ENCODE measurements at places on chromosomes 5 and 9.

DNA sequence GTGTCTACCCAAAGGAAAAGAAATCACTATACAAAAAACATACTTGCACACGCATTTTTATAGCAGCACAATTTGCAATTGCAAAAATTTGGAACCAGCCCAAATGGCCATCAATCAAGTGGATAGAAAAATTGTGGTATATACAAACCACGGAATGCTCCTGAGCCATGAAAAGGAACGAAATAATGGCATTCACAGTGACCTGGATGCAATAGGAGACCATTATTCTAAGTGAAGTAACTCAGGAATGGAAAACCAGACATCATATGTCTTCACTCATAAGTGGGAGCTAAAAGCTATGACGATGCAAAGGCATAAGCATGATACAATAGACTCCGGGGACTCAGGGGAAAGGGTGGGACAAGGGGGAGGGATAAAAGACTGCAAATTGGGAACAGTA, 78.4 kb downstream of the ENC1 start:
- no peak for DNase-seq

DNA sequence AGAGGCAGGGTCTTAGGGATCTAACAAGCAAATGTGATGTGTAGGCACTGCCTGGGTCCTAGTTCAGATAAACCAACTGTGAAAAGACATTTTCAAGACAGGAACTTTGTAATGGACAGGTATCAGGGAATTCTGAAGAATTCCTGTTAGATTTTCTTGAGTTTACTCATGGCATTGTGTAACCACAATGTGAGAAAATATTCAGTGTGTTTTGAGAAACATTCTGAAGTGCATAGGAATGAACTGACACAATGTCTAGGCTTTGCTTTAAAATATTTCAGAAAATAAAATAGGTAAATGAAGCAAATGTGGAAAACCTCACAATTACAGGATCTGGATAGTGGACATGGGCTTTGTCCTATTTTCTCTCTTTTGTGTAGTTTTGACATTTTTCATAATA, 15.2 kb upstream of the AFAP1L1 start:
- DNase-seq: no peak

- no peak for DNase-seq
Observed at GRCh38 chr9:93677048-93677571, 100.7 kb downstream of the PHF2 start.

- peak; percentile 82 for DNase-seq
Observed at GRCh38 chr5:108747774-108748400, at the start of gene FER. Gene FER, plus strand, starts transcription at chr5:108747897. Its CDS starts 50,286 bp downstream, at chr5:108798183.

DNA sequence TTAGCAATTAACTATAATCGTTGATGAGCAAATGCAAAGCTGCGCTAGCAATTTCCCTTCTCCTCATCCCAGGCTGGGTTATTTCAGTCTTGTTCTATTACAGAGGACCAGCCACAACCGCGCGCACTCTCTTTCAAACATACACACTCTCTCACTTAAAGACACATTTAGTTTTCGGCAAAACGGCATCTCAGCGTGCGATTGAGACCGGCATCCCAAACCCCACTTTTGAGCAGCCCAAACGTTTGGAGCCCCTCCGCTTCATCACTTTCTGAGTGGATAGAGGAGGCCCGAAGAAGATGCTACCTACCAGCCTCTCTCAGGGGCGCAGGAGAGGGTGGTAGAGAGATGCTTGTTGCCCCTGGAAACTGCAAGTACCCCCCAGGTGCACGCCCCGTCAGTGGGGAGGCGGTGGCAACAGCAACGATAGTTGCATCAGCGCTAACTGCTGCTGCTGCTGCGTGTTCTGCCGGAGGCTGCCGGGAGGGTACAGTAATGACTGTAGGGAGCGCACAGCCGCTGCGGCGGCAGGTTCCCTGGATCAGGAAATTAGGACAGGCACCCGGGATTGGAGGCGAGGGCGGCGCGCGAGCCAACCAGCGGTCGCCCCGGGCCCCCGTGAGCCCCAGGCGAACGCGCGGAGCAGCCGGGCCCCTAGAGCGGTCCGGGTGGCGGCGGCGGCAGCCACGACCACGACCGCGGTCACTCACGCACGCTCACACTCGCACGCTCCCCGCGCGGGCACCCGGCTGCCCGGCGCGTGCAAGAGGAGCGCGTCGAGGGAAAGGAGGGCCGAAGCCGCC, 467 bp upstream of the VLDLR start:
- DNase-seq: no peak

DNA sequence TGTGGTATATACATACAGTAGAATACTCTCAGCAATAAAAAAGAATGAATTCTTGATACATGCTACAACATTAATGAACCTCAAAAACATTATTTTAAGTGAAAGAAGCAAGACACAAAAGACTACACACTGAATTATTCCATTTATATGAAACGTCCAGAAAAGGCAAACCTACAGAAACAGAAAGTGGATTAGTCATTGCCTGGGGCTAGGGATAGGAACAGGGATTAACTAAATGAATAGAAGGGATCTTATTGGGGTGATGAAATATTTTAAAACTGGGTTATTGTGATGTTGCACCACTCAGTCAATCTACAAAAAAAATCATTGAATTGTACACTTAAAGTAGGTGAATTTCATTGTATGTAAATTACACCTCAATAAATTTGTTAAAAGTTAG, 326.7 kb downstream of the PIK3R1 start:
- no peak for DNase-seq

DNA sequence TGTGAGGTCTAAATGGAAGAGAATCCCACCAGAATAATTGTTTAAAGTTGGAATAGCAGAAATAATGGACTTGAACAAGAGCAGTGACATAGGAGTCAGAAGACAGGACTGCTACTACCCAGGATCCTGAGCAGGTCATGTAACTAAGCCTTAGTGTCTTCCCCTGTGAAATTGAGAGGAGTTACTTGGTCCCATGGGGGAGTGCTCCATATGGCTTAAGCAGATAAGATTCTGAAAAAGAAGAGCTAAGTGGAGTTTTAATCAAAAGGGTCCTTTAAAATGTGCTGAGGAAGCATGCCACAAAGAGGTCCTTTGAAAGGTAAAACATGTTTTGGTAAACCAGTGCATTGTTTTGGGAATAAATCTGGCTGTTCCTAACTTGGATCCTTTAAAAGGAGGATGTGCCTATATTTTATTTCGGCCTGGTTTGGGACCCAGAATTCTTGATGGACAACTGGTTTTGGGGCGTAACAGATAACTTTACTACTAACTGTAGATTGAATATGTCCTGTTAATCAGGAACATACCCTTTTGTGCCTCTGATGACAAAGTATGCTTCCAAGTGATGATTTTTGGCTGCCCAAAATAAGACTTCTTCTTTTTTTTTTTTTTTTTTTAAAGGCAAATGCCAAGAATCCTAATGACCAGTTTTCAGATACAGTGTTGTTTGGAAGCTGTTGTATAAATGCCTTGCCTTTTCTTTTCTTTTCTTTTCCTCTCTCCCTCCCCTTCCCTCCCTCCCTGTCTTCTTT, 5.7 kb downstream of the RCL1 start:
- no peak for DNase-seq

GRCh38 chr5:3116366-3116765, 364.9 kb upstream of the IRX2 start:
- no peak for DNase-seq

DNA sequence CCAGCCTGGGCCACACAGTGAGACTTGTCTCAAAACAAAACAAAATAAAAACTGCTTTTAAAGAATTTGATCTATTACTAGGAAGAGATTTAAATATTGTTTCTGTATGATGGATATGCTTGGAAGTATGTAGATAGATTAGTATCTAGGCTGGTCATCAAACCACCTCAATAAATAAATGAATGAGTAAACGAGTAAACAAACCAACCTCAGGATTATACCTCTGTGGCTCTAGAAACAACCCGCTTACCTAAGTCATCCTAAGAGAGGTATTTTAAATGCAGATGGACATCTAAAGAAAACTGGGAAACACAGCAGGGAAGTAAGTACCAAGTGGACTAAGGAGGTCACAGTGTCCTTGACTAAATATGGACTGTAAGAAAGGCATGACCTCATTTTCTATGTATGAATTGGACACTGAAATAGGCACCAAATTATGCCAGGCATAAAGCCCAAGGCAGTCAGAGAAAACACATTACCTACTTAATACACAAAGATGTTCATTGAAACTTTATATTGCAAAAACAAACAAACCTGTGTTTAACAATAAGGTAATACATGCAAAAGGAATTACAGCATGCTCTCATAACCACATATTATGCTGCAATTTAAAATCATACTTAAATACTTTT, 7.3 kb downstream of the ANKH start:
- DNase-seq: no peak

DNA sequence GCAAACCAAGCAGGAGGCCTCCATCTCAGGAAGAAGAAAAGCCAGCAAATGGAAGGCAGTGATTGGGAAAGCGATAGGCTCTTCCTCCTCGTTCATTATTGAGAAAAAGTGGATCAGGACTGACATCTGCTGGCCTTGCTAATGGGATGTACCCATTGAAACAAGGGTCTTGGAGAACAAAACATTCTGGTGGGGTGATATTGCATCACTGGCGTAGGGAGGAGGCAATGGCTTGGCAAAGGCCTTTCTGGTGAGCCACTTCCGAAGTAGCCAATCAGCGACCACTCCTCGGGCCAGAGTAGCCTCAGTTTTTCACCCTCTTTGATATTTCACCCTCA, 86.7 kb upstream of the NFIB start:
- DNase-seq: no peak

GRCh38 chr5:18048449-18048848, 414.2 kb downstream of the TAF11L14 start:
- no peak for DNase-seq

DNA sequence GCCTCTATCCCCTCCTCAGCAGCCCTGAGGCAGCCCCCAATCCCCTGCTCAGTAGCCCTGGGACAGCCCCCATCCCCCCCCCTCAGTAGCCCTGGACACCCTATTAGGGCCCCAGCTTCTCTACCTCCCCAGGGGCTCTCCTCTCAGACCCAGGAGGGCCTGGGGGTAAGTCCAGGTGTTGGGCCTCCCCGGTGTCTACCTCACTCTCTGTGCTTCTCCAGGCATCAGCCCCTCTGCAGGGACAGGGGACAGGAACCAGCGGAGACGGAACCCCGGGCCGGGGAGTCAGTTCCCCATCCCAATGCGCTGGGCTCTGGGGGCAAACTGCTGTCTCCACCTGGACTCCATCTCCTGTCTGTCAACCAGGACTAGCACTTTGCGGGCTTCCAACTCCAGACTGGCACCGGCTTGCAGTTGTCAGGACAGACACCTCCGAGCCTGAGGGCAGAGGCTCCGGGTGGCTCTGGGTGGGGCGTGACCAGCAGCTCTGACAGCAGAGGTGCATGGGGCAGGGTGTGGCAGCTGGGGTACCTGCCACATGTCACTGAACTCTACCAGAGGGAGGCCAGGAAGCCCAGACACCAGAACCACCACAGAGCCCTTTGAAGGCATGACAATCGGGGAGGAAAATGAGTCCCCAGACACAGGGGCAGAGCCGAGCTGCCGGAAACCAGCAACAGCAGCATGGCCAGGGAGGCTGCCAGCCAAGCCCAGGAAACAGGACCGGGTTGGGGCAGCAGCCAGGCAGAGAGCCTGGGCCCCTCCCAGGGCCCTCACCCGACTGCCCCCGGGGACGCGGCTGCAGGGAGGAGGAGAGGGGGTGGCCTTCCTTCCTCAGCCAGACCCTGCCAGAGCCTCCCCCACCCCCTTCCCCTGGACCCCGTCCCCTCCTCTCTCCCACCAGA, 17.7 kb upstream of the UBAC1 start:
- DNase-seq: peak; percentile 56

- no peak for DNase-seq
Observed at GRCh38 chr9:70085241-70085640, 41.6 kb downstream of the MAMDC2 start.

DNA sequence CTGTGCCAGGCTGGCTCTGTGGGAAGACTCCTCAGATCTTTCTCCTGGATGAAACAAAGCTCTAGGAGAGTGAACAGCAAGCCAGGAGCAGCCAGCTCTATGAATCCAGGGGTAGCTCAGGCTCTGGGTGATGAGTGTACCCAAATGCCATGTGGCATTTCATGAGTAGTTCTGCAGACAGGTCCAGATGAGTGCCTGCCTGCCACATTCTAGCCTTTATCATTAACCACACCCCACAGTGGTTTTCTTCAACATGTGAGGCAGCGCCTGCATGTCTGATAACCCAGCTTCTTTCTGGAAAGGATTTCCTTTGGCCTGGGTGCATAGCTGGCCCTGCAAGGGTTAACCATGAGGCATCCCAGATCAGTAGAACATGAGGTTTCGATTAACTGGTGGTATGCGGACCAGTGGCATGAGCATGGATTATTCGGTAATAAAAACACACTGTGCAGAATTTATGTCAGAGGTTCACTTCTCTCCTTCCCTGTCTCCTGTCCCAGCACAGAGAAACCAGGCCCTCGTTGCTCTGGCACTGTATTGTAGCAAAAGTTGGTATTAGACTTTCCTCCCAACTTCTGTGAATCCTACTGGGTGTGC, 381.9 kb upstream of the ZNF462 start:
- no peak for DNase-seq

- DNase-seq: no peak
Observed at GRCh38 chr5:124036786-124037185, 524.8 kb downstream of the CSNK1G3 start.

DNA sequence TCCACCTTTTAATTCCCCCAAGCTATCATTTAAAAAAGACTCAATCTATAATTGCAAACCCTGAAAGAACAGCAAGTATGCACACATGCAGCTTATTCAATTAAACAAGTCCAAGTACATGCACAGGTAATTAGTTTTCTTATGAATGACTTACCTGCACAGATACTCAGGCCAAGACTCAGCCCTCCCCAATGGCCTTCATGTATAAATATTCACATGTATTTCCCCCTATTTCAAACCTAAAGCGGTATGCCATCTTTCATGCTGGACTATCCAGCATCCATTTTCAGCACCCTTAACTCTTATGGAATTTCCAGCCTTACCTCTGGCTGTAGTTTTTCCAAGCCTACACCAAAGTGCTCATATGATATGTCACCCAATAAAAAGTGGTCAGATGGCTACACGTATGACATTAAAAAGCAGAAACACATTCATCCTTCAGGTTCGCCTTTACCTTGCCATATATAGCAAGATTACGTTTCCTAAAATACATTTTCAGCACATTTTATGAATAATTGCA, 205.5 kb downstream of the MEF2C start:
- DNase-seq: no peak

GRCh38 chr5:50768634-50769033, 102.2 kb downstream of the PARP8 start:
- DNase-seq: no peak

GRCh38 chr5:32687499-32687831, 23.7 kb upstream of the NPR3 start:
- no peak for DNase-seq
